ENCODE measurements at places on chromosomes 3 and 15. TPM values are rescaled to one million over a fixed set of nuclear protein-coding genes. Genes with fewer than 3 reads are reported as not detected.
A peak's percentile ranks its signal among the peaks of the same experiment; 100 is the strongest.

Gene NDN
- 1.2 TPM for total RNA-seq

DNA sequence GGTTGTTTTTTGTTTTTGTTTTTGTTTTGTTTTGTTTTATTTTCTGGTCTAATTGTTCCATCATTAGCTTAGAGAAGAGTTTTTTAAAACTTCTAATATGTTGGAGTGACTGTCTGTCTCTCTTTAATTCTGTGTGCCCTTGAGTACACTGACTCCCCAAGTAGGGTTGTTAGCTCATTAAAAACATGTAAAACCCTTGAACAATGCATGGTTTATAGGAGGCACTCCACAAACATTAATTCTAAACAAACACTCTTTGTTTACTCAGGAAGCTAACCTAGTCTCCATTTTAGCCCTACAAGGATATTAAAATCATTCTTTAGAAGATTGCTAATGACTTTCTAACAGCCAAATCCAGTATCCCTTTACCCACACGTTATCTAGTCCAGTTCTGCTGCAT lies 100.5 kb downstream of the CGGBP1 start:
- no peak for ATAC-seq

- ATAC-seq = no peak
Observed at GRCh38 chr3:158102242-158103080, 3.8 kb downstream of the SHOX2 start.

- no peak for ATAC-seq
Observed at GRCh38 chr3:142992323-142992722, 9.0 kb upstream of the U2SURP start.

DNA sequence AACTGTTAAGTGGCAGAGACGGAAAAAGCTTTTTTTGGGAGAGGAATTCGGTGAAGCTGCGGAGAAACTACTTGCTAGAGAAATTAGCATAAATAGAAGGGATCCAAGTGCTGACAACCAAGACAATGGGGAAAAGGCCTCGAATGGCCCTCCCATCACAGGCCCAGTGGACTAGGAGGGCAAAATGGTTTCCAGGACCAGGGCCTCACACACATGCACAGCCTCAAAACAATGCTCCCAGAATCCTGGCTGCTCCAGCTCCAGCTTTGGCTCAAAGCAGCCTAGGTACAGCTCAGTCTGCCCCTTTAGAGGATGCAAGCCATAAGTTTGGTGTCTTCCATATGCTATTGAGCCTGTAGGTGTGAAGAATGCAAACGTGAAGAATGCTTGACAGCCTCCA lies 388.2 kb downstream of the OTOL1 start:
- ATAC-seq = no peak

- no peak for ATAC-seq
Observed at GRCh38 chr3:54572197-54572895, 355.5 kb downstream of the LRTM1 start.

DNA sequence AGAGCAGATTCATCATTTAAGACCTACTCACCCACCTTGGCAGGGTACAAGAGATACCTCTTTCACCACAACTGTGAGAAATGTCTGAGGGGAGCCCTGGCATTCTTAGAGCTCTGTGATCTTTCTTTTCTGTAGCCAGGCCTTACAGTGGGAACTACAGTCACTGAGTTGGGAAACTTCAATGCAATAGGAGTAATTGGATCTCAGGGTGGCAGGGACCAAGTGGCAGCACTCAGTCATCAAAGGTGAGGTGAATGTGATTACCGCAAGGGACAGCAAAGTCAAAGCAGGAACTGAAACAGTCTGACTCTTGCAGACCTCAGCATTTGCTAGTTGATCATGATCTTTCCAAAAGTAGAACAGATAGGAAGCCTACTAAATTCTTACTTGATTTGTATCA lies 7.2 kb upstream of the MCF2L2 start:
- ATAC-seq = peak; percentile 85

DNA sequence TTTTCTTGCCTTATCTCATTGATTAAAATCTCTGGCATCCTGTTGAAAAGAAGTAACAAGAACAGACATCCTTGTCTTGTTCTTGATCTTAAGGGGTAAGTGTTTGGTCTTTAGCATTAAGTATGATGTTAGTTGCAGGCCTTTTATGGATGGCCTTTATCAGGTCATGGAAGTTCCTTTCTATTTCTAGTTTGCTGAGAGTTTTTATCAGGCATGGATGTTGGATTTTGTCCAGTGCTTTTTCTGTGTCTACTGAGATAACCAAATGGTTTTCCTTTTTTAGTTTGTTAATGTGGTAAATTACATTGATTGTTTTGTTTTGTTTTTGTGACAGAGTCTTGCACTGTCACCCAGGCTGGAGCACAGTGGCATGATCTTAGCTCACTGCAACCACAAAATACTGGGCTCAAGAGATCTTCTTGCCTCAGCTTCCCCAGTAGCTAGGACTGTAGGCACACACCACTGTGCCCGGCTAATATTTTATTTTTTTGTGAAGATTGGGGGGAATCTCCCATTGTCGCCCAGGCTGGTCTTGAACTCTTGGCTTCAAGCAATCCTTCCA lies 26.3 kb downstream of the MRAS start:
- no peak for ATAC-seq

Gene ARHGAP31
- 11.6 TPM for total RNA-seq

DNA sequence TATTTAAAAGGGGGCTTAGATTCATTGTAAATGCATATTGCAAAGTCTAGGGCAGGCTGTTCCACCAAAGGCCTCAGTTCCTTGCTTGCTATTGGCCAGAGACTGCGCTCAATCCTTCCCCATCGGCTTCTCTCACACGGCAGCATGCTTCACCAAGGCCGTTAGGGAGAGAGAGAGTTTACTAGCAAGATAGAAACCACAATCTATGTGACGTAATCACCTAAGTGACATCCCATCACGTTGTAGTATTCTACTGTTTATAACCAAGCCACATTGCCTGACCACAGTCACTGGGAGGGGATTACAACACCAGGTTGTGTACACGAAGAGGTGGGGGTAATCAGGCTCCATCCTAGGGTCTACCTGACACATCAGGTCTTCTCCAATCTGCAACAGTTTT lies 16.0 kb upstream of the NPAP1 start:
- no peak for ATAC-seq

Gene KCNH8
- total RNA-seq = not detected

DNA sequence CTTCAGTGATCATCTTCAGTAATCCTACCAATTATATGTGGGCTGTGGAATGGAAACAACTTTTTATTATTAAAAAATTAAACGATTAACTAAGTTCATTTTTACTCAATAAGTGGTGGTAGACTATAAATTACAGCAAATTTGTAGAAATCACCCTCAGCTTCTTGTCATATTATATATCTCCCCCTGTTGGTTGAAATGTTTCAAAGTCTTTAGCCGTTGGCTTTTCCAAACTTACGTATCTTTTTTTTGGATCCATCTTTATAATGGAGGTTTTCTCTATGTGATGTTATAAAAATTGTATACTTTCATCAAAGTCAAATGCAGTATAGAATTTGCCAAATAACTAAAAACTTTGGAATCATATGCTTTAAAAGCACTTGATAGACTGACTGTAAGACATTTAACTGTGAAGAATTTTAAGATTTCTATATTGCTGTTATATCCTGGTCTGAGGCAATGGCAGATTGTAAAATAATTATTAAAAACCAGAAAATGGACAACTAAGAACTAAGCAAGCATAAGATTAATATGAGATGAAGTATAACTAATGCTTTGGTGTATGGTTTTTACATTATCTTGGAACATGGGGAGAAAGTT lies 44.7 kb downstream of the ATP11B start:
- ATAC-seq = no peak

Gene U2SURP
- total RNA-seq = 161 TPM

Gene GHSR
- not detected for total RNA-seq

Gene SAMMSON
- not detected for total RNA-seq

- no peak for ATAC-seq
Observed at GRCh38 chr3:70149714-70150400, 150.3 kb downstream of the SAMMSON start.

DNA sequence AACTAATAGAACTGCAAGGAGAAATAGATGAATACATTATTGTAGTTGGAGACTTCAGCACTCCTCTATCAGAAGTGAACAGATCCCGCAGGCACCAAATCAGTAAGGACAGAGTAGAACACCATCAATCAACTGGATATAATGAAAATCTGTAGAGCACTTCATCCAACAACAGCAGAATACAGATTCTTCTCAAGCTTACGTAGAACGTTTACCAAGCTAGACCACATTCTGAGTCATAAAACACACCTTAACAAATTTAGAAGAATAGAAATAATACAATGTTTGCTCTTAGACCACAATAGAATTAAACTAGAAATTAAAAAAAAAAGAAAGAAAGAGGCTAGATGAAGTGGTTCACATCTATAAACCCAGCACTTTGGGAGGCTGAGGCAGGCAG lies 70.7 kb upstream of the NEDD4 start:
- no peak for ATAC-seq

- no peak for ATAC-seq
Observed at GRCh38 chr15:35330916-35331315, 215.0 kb downstream of the DPH6 start.

Gene RCN2
- total RNA-seq = 27.5 TPM

- ATAC-seq = no peak
Observed at GRCh38 chr3:123111640-123112039, 44.8 kb downstream of the PDIA5 start.

GRCh38 chr15:45179221-45179985 lies 8.4 kb downstream of the SHF start:
- peak; percentile 34 for ATAC-seq

DNA sequence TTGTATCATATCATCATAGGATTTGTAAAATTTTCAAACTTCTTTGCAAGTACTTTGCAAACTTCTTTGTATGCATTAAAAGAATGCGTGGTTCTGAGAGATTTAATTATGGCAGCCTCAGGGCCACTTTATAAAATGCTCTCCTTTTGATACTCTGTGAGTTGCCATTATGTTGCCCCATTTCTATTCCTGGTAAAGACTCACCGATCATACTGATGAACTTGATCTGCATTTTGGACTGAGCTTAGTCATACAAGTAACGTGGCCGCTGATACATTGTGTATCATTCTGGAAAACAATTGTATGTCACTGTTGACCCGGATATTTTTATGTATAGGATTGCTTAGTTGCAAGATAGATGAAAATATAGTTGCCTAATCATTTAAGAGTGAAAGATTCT lies 38.8 kb downstream of the AKAP13 start:
- ATAC-seq = peak; percentile 91

Gene CHST2
- total RNA-seq = 7.9 TPM

Gene CORO2B
- total RNA-seq = 0.26 TPM

Gene KBTBD13
- total RNA-seq = not detected

DNA sequence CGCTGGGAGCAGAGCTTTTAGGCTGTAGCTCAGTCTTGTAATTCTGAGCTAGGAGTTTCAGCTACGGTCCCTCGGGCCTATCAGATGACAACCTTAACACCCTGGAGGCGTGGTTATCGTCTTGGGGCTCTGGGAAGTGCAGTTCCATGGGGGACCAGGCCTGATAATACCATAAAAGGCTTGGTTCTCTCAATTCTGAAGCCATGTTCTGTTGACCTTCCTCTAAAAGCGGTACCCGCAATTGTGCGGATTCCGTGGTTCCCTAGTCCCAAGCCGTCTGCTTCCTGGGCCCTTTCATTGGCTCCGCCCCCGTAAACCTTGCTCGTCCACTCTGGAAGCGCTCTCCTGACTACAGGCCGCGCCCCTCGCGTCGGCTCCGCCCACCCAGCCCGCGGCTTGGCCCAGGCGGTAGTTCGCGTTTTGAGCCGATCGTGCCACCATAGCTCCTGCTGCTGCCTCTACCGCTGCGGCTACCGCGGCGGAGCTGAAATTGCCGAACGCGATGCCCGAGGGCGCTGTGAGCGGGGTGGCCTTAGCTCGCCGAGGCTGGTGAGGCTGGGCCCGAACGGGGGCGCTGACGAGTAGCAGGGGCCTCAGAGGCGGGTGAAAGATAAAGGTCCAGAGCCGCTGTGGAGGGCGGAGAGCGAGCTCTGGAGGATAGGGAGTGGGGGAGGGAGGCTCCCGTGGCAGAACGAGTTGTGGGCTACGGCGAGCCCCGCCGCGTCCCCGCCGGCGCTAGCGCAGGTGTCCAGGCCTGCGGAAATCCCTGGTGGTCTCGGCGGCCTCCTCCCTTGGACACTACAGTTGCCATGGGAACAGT lies at the start of gene MAPKBP1:
TSS of gene MAPKBP1 (plus strand) at position 423 of the 820 bp plus-strand sequence. CDS start 792 bp downstream, outside the sequence.
- ATAC-seq = peak; percentile 89

GRCh38 chr3:157542711-157543500 lies 39.7 kb upstream of the VEPH1 start:
- no peak for ATAC-seq

DNA sequence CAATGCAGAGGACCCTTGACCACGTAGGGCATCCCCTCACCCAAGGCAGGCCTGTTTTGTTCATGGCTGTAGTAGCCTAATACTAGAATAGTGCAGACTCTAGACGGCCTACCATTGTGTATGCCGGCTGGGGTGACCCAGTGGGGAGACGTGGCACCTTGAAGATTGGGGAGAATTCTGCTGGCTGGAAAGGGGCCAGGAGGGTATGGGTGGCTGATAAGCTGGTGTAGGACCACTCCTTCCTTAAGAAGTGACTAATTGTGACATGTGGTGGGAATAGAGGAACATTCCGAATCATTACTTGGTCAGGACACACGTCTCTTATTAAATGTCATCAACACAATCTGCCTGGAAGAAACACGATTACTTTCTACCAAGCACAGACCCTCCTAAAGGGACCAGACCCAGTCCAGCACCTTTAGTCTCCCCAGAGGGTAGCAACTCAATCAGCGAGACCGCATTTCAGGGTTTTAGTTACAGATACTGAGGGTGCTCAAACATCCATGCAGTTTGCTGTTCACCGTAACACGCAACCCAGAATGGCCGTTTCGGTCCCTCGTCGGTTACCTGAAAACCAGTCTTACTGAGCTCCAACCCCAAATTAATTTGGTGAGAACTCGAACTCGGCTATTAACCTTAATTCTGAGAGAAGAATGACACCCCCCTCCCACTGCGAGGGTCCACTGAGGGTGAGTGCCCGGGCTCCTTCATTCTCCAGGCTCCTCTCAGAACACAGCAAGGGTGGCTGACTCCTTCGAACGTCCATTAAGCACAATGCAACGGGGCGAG lies 1.6 kb upstream of the KLF13 start:
- ATAC-seq = no peak

- no peak for ATAC-seq
Observed at GRCh38 chr3:33658991-33659848, 58.8 kb downstream of the CLASP2 start.

DNA sequence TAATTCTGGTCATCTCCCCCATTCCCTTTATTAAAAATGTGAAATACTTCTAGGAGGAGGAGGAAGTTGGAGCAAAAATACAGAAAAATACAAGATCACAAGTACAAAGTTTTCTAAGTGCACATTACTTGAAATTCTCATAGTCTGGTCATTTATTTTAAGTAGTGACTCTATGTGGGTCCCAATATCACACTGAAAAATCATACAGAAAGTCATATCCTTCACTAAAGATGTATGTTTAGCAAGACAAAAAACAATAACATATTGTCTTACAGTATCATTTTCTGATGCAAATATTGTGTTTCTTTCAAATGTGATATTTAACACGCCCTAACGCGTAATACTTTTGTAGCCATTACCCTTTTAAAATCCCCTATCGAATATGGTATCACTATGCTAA lies 2.5 kb downstream of the ALDH1A2 start:
- no peak for ATAC-seq

- ATAC-seq = no peak
Observed at GRCh38 chr3:141373768-141374526, 5.6 kb downstream of the ZBTB38 start.
